ENCODE measurements at places on chromosomes 7 and 10. TPM values are rescaled to one million over a fixed set of nuclear protein-coding genes. Genes with fewer than 3 reads are reported as not detected.

The SLC16A9 gene
- polyA plus RNA-seq: 0.05 TPM

- no peak for DNase-seq
Observed at GRCh38 chr10:111126077-111126476, 49.2 kb downstream of the ADRA2A start.

The HDAC9 gene
- polyA plus RNA-seq: 14.7 TPM

The CHN2 gene
- polyA plus RNA-seq: not detected

DNA sequence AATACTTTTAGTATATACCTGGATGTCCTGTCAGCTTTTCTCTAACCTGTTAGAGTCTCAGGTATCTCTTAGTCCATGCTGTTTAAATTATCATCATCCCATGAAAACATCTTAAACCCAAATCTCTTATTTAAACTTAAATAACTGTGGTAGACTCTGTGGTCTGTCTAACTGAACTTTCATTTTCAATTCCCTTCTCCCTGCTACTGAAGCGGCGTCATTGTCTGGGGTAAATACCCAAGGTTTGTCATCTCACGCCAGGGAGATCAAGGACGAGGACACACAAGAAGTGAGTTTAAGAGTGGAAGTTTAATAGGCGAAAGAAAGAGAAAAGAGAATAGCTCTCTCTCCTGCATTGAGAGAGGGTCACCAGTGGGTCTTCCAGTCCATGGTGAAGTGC, 804.4 kb upstream of the CELF2 start:
- no peak for DNase-seq

GRCh38 chr7:36047091-36047658, 105.9 kb upstream of the EEPD1 start:
- DNase-seq: no peak

DNA sequence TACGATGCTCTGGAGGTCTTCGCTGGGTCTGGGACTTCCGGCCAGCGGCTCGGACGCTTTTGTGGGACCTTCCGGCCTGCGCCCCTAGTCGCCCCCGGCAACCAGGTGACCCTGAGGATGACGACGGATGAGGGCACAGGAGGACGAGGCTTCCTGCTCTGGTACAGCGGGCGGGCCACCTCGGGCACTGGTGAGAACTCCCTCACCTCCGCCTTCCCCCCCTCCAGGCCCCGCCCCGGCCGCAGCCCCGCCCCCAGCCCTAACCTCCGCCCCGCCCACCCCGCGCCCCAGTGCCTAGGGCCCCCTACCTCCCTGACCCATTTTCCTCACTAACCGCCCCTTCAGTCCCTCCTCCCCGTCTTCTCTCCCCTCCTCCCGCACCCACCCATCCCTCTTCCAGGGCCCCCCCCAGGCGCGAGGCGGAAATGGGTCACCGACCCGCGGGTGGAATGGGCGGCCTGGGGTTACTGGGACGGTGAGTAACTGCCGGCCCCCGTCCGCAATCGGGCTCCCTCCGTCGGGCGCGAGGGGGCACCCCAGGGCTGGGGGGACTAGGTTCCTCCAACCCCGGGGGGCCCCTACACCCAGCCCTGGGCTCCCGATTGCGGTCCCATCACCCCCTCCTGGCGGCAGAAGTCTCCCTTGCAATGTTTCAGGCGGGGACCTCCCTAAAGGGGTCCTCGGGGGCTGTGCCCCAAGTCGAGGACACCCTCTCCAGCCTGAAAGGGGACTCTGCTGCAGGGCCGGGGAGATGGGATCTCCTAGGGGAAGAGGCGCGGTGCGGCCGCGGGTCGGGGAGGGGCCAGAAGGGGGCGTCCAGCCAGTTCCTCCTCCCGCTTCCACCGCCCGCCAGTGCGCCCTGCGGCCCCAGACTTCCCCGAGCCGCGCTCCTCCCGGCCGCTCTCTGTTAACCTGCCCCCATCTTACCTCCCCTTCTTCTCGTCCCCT, 2.1 kb downstream of the PCOLCE start:
- no peak for DNase-seq

- DNase-seq: no peak
Observed at GRCh38 chr7:151110236-151110940, 24.1 kb downstream of the AGAP3 start.

The CHAT gene
- not detected for polyA plus RNA-seq

DNA sequence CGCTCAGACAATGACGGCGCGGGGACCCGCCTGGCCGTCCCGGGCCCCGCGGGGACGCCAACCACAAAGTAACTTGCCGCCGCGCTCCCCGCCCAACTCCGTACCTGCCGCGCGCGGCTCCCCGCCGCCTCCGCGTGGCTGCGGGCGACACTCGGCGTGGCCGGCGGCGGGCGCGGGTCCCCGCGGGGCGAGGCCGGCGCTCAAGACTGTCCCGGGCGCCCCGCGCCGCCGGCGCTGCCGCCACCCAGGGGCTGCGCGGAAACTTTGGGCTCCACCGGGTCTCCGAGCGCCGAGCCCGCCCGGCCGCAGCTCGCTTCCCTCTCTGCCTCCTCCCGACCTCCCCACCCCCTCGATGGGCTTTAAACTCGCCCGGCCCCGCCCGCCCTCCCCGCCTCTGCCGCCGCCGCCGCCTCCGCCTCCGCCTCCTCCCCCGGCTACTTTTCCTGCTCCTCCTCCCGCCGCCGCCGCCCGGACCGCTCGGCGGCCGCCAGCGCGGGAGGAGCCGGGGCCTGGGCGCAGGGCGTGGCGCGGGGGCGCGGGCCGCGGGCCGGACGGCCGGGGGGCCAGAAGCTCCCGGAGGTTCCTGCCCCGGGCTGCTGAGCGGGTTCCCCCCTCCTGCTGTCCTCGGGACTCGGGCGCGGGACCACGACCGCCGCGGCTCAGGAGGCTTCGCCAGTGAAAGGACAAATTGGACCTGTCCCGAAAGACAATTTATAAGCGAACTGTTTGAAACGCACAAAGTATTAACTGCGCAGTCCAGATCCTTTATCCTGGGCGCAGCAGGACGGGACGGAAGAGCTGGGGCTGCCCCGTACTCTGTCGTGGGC, 10.6 kb upstream of the GRB10 start:
- DNase-seq: no peak

The ADGRA1 gene
- polyA plus RNA-seq: not detected

The OR2A12 gene
- not detected for polyA plus RNA-seq

The TEX47 gene
- not detected for polyA plus RNA-seq

- DNase-seq: no peak
Observed at GRCh38 chr10:90224791-90225566, 523.6 kb downstream of the KIF20B start.

GRCh38 chr10:84946904-84947303, 618.5 kb downstream of the CCSER2 start:
- DNase-seq: no peak

- DNase-seq: no peak
Observed at GRCh38 chr10:60394446-60394845, 4.8 kb upstream of the ANK3 start.

DNA sequence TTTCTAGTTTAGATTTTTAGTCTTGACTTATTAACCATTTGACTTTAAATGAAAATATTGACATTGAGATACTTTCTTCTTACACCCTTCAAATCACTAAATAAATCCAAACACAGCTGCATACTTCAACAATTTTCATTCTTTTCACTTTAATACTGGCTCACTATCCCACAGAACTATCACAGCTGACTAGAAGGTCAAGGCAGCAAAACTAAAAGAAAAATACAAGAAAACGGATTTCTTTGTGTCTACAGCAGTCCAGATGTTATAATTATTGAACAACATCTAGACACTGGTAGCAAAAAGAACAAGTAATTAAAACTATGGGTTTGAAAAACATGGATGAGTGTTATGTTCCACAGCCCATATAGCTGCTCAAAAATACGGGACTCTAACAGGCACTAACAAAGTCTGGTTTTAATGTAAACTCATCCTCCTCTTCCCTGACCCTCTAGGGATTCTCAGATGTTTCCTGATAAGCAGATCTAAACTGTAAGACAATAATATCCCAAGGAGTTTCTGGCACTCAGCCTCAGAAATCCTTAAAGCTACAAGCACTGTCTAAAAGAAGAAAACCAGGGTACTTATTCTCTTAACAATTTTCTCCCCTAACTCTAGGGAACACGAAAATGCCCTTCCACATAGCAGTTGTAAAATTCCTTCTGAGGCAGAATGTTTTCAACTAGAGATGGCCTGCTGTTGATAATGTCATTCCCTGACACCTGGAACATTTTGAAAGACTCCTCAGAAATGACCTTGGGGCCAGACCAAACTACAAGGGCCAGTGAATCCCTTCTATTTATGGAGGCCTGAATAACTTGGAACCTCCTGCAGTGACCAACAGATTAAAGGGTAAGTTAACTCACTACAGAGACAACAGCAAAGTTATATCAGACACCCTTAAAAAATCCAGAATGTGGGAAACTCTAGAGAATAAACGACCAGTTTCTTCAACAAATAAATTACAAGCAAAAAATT, 12.8 kb downstream of the DNMBP start:
- no peak for DNase-seq

GRCh38 chr10:117427356-117427755, 52.1 kb upstream of the PDZD8 start:
- DNase-seq: no peak

The PPIF gene
- 43.4 TPM for polyA plus RNA-seq

The AHR gene
- 13.1 TPM for polyA plus RNA-seq

DNA sequence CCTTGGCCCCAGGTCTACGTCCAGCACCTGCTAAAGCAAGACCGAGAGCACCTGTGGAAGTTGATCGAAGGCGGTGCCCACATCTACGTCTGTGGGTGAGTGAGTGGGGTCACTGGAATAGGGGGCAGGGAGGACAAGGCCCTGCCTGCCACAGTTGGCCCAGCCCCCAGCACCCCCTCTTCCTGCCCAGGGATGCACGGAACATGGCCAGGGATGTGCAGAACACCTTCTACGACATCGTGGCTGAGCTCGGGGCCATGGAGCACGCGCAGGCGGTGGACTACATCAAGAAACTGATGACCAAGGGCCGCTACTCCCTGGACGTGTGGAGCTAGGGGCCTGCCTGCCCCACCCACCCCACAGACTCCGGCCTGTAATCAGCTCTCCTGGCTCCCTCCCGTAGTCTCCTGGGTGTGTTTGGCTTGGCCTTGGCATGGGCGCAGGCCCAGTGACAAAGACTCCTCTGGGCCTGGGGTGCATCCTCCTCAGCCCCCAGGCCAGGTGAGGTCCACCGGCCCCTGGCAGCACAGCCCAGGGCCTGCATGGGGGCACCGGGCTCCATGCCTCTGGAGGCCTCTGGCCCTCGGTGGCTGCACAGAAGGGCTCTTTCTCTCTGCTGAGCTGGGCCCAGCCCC, 8.1 kb downstream of the TMEM120A start:
- no peak for DNase-seq

The PRKAR1B gene
- polyA plus RNA-seq: 7.4 TPM

- no peak for DNase-seq
Observed at GRCh38 chr7:127189886-127190285, 62.9 kb downstream of the GRM8 start.

DNA sequence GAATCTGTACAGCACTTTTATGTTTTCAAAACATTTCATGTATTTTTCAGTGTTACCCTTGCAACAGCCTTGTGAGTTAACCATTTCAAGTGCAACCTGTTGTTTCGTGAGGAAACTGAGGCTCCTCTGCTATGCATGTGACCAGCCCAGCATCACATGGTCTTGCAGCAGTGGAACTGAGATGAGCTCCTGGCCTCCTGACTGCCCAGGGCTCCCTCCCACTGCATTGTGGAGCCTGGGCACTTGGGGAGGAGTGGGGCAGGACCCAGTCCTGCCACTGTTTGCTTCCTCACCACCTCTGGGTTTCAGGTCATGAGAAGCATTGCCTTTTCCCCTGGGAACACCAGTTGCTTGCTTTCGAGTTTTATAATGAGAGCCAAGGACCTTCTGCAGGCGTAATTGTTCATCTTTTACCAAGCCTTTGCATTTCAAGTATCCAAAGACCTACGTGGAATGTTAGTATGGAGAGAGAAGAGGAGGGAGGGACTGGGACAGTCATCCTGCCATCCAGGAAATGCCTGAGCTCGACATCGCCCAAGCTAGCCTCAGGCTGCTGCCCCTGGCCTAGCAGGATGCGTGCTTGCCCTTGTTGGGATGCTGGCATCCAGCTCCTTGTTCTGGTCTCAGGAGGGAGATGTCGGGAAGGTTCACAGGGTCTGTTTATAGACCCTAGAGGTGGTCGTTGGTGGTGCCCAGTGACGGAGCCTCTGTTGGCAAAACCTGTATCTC, 32.3 kb upstream of the BHLHA15 start:
- no peak for DNase-seq

- no peak for DNase-seq
Observed at GRCh38 chr10:69403519-69403918, 13.2 kb downstream of the TACR2 start.

- no peak for DNase-seq
Observed at GRCh38 chr7:86925221-86925620, 134.2 kb downstream of the ELAPOR2 start.

The ST8SIA6 gene
- 0.07 TPM for polyA plus RNA-seq

DNA sequence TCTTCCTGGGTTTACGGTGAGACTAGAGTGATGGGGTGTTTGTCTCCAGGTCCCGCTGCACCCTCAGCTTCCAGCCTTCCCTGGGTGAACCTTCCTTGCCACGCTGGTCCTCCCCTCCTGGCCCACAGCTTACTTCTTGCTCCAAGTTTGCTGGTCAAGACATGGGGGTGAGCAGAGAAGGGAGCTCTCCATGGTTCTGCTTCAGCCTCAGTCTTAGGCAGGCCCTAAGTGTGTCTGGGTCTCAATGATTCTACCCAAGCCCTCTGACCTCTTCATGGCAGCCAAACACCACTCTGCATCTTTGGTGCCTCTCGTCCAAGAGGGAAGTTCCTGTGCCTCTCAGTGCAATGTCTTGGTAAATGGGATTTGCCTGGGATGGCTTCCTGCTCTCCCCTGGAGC, 356.5 kb upstream of the KLF6 start:
- no peak for DNase-seq

DNA sequence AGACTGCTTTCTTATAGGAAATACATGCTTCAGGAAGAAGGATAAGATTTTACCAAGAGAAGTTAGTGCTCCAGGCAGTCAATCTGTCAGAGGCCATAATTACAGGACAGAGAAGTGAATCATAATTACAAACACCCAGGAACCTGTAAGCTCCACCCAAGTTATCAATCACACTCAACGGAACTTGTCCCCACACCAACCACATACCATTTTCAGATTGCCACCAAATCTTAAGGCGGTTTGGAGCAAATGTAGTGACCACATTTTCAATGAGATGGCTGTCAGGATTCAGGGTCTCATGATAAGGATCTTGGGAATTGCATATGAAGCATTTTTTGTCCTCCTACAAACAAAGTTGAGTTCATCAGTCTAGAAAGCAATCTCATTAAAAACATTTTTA, 4.8 kb downstream of the LAMB1 start:
- DNase-seq: no peak

The GRM8 gene
- not detected for polyA plus RNA-seq

GRCh38 chr10:77186936-77187335, 450.7 kb downstream of the KCNMA1 start:
- DNase-seq: no peak

DNA sequence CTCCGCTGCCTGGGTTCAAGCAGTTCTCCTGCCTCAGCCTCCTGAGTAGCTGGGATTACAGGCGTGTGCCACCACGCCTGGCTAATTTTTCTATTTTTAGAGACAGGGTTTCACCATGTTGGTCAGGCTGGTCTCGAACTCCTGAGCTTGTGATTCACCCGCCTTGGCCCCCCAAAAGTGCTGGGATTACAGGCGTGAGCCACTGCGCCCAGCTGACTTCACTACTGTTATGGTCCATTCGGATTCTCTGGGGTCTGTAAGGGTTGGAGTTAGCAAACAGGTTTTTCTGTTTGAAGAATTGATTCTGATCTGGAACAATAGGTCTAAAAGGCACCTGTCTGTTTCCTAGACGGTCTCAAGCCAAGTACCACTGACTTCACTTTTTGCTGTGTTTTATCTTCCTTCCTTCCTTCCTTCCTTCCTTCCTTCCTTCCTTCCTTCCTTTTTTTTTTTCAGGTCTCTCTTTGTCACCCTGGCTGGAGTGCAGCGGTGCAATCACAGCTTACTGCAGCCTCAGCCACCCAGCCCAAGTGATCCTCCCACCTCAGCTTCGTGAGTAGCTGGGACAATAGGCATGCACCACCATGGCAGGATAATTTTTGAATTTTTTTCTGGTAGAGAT, 192.2 kb downstream of the CAMK1D start:
- no peak for DNase-seq
